ENCODE measurements at places on chromosomes 7 and 10.

DNA sequence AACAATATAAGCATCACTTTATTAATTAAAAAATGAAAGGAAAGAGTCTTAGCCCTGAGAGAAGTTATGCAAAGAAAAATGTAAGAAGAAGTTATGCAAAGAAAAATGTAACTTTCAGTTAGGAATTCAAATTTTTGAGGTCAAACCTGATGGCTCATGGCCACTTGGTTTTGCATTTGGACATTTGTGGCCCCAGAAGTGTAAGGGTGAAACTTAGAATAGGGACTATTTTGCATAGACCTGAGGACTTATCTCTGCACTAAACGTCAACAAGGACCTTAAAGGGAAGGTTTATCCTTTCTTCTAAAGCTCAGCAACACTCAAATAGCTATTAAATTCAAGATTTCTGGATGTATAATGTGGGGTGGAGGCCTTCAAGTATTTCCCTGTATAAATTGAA lies 724.5 kb upstream of the POT1 start:
- DNase-seq = no peak

DNA sequence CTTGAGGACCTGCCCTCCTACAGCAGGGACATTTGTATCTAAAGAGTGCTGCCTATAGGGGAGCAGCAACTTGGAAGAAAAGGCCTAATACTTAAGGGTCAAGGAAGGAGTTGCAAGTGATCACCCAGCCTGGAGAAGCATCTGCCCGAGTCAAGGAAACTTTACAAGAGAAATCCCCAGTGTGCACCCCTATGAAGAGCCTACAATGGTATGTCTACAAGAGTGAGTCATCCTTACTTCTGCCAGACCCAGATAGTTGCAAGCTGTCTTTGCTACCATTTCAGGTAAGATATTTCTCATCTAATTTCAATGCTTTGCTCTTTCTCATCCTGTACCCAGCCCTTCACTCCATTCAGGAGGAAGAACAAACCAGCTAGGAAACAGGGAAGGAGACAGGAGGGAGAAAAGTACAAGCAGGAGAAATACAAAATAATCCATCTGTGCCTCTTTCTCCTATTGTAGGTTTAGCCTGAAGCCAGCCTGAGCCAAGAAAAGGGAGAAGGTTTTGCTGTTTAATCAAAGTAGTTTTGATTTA lies 34.4 kb upstream of the AGR3 start:
- peak; percentile 92 for DNase-seq

DNA sequence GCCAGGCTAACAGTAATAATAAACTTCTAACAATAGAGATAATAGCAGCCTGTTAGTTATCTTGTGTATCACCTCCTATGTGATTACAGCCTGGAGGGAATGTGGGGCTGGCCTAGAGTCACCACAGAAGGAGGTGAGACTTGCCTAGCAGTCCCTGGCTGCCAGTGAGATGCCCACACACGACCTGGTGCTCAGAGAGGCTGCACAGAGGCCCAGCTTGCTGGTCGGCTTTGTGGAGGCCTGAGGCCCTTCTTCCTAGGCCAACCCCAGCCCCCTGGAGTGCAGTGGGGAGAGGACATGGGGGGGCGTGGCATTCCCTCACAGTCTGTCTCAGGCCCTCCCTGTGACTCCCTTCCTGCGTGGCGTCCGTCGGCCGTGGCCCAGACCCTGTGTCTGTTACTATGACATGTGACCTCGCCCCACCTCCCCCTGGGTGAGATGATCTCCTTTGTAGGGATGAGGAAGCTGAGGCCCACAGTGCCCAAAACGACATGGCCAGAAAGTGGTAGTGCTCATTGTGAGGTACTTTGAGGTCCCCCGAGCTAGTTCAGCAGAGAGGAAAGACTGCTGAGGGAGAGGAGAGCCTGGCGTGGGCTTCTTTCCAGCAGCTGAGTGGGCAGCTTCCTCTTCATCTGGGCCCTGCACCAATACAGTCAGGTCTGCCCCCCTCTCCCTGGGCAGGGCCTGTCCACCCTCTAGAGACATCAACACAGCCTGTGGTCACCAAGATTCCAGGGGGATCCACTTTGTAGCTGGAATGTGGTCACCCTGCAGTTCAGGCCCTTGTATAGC lies 29.7 kb downstream of the UNC5B start:
- peak; percentile 85 for DNase-seq

DNA sequence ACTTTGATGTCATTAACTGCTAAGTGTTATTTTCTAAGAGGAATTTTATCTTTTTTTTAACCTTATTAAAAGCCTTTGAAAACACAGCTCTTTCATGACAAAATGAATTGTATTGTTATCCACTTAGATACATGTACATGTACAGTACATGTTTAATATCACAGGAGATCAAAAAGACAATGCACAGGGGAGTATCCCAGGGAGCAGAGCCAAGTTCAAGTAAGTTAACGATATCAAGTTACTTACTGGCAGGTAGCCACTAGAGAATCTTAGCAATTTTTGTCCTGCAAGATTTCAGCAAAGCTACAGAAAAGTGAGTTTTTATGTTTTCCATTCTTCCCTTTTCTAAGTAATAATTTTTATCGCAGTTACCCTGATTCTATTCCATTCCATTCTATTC lies 33.9 kb upstream of the ARL4A start:
- DNase-seq = peak; percentile 50

DNA sequence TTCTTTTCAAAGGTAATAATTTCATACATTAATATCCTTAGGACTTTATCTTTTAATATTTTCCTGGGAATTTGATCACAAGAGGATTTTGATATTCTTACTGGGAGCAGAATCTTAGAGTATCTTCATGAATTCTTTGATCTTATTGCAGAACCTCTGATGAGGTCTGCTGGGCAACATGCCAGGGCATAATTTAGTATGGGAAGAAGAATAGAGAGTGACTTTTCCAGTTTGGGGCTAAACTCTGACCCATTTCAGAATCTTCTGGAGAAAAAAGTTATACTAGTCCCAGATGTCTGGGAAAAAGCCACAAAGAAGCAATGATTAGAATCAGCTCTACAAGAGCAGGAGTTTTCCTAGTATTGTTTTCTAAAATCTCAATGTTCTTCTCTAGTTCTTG lies 28.0 kb upstream of the RSU1 start:
- DNase-seq = peak; percentile 56

Measured in RPMI7951 (cell line).